ENCODE measurements at places on chromosomes 6 and 20.
A peak's percentile ranks its signal among the peaks of the same experiment; 100 is the strongest.

DNA sequence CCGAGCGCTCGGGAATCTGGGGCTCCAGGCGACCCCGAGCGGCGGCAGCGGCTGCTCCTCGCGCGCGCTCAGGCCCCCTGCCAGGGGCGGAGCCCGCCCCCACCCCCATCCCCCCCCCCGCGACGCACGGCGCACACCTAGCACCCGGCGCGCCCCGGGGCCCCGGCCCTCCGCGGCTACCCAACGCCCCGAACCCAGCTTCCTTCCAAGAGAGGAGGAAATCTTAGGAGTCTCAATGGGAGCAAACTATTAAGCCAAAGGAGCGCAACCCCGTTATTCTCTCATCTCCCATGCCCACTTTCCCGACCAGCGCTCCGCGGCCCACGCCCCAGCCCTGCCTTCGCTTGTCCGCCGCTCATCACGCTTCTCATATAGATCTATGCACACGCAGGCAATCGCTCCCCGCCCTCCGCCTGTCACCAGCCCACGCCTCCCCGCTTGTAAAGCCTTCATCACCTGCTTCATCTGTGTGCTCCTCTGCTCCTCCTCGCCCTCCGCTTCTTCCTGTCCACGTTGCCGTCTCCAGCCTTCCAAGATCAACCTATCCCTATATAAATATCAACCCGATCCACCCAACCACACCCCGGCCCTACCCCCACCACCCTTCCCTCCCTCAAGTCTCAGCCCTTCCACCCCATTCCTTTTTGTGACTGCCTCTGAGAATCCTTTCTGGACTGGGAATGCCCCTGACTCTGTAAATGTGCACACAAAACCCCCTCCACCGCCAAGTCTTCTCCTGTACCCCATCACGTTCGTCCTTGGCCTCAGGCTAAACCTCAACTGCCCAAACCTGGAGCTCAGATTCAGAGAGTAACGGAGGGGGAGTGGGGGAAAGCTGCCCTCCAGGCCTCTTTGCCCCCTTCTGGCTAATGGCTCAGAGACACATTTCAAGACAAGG, at the start of gene DLK2:
DLK2 (minus strand) TSS at position 18 of the 898 bp plus-strand sequence. CDS start 723 bp downstream, outside the sequence.
- peak; percentile 40 for DNase-seq

DNA sequence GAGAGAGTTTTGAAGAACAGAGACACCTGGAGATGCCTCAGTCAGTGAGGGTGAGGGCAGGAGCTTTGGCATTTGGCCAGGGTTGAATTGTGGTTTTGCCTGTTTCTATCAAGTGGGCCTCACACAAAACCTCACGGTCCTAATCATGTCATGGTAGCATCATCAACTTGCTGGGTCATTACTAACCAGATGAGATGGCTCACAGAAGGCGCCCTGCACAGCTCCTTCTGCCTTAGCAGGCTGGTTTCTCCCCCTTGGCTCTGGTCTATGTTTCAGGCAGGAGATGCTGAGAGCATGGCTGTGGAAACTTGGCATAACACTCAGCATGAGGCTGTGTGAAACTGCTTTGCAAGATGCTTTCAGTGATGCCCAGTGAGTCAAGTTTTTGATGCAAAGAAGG, 99.3 kb downstream of the LRRC1 start:
- peak; percentile 65 for DNase-seq

- DNase-seq: peak; percentile 71
Observed at GRCh38 chr6:13303668-13304017, 24.7 kb downstream of the TBC1D7 start.

GRCh38 chr6:85346196-85346595, 103.7 kb upstream of the NT5E start:
- no peak for DNase-seq

DNA sequence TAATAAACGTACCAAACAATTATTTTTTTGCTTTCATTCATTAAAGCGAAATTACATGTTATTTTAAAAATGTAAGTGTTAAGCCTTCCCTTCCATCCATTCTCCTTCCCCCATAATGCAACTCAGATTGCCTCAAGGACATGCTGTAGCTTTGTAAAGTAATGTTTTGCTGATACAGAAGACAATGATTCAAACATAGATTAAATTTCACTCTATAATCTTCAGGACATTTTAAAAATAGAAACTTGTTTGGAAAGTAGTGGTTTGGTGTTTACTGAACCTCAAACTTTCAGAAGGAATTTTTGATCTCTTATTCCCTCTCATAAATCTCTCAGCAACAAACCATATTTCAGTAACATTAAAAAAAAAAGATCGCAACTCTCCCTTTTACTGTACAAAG, 350.9 kb upstream of the HSF2 start:
- no peak for DNase-seq

DNA sequence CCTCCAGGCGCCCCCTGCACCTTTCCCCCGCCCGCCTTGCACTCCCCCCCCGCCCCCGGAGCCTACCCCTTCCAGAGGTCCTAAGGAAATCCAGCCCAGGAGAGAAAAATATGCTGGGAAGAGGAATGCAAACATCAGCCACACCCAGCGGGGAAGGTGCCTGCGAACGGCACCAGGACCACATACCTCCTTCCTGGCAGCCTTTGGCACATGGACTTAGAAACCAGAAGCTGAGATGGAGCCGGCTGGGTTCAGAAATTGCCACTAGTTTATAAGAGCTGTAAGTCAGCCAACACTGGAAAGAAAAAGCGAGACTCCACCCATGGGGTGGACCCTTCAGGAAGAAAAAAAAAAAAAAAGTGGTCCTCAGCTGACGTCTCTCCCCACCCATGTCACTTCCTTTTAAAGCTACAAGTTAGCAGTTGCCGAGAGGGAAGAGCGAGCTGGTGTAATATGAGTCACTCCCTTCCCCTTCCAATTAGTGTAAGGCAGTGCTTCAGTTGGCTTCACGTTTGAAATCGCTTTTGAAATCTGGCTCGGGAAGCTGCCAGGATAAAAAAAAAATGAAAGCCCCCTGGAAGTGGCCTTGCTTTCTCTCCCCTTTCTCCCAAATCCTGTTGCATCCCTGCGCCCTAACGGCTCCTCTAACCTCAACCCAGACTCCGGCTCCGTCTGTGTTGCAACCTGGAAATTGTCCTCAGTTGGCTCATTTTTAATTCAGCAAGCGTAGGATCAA, at the start of gene AGPAT4:
AGPAT4 (minus strand) TSS at position 310 of the 736 bp plus-strand sequence. CDS start 41,848 bp downstream, outside the sequence.
- DNase-seq: peak; percentile 93

- no peak for DNase-seq
Observed at GRCh38 chr6:28254121-28254519, 2.1 kb upstream of the ZKSCAN4 start.

DNA sequence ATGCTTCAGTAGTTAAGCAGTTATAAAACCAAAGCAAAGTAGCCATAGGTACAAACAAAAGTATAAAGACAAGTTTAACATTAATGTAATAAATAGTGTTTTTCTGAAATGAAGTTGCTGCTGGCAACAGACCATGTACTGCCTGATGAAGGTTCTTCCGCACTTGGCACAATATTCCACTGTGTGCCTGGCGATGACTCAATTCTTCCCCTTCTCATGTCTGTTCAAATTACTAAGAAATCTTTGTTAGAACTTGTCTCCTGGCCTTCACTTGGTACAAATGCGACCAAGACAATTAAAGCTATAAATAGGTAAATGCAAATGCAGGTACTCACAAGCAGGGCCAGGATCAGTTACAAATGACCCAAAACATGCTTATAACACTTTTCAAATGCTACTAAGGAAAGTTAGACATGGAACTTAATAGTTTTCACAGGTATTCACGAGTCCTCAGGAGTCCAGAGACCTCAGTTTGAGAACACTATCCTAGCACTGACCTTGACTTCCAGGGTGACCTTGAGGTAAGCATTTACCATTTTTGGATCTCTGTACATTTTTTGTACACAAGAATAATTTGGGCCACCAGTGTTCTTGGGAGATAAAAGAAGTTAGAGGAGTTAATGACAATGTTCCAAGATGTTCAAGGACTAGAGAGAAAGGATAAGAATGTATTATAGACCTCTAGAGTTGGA, 8.1 kb upstream of the DDR1 start:
- peak; percentile 43 for DNase-seq

- no peak for DNase-seq
Observed at GRCh38 chr6:96276305-96276704, 245.3 kb upstream of the UFL1 start.

- no peak for DNase-seq
Observed at GRCh38 chr6:10382322-10382721, 32.6 kb downstream of the TFAP2A start.

GRCh38 chr20:57990396-57990987, 238.0 kb downstream of the ANKRD60 start:
- no peak for DNase-seq

GRCh38 chr6:27834879-27835549, 77.2 kb downstream of the OR2B2 start:
- DNase-seq: no peak

GRCh38 chr6:33192671-33193602, 670 bp upstream of the COL11A2 start:
- peak; percentile 83 for DNase-seq

GRCh38 chr6:163180874-163181541, 233.5 kb upstream of the QKI start:
- peak; percentile 97 for DNase-seq

- DNase-seq: no peak
Observed at GRCh38 chr20:24488800-24489175, 19.4 kb downstream of the SYNDIG1 start.

- peak; percentile 54 for DNase-seq
Observed at GRCh38 chr6:149235130-149235561, 82.4 kb upstream of the TAB2 start.

GRCh38 chr6:14075095-14075503, 42.5 kb upstream of the CD83 start:
- DNase-seq: peak; percentile 42

GRCh38 chr6:26221186-26221585, 134.0 kb downstream of the HFE start:
- no peak for DNase-seq

GRCh38 chr6:165321150-165321549, 11.7 kb upstream of the C6orf118 start:
- DNase-seq: no peak

Measured in Ammon's horn (tissue), 1 donor.